Activated CD4-positive, alpha-beta memory T cell treated with anti-CD3 and anti-CD28 coated beads, Interleukin-2, amount 10 ng/mL, durations not matched to agents 7 days and 5 days (primary cell): ENCODE measurements at places on chromosomes 3 and 15. TPM values are rescaled to one million over a fixed set of nuclear protein-coding genes. Genes with fewer than 3 reads are reported as not detected.

- no peak overlapping the region for H3K27ac ChIP-seq
- no peak overlapping the region for H3K4me3 ChIP-seq
- peaks cover 15% of the 10 kb centered on the region for H3K27me3 ChIP-seq
- DNase-seq: no peak
- no peaks in the 10 kb centered on the region for H3K4me1 ChIP-seq
- H3K36me3 ChIP-seq: no peaks in the 10 kb centered on the region
Measured at GRCh38 chr3:32078085-32078634, 28.3 kb upstream of the GPD1L start.

DNA sequence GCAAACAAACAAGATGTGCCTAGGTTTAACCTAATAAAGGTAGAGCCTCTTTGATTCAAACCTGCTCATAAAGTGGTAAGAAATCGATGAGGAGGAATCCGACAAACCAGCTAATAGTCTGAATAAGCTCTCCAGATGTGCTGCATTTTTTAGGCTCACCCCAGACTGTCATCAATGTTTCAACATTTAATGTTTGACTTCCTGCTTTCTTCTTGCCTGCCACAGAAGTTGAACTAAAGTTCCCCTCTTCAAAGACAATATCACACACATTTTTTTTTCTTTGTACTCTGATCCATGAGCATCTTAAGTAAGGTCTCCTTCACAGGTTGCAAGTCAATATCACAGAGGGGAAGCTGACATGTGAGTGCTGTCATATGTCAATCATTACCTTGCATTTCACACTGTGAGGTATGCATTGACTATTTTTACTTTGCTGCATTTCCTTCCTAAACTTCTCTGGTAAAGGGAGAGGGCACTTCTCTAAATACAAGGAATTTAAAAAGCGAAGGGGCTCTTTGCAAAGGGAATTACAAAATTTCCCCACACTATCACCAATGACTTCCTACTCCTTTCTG, 172.3 kb upstream of the MCTP2 start:
- no peaks in the 10 kb centered on the region for H3K4me1 ChIP-seq
- peaks cover 8% of the 10 kb centered on the region for H3K27me3 ChIP-seq
- H3K36me3 ChIP-seq: no peaks in the 10 kb centered on the region
- no peak overlapping the region for H3K4me3 ChIP-seq
- H3K27ac ChIP-seq: no peak overlapping the region

DNA sequence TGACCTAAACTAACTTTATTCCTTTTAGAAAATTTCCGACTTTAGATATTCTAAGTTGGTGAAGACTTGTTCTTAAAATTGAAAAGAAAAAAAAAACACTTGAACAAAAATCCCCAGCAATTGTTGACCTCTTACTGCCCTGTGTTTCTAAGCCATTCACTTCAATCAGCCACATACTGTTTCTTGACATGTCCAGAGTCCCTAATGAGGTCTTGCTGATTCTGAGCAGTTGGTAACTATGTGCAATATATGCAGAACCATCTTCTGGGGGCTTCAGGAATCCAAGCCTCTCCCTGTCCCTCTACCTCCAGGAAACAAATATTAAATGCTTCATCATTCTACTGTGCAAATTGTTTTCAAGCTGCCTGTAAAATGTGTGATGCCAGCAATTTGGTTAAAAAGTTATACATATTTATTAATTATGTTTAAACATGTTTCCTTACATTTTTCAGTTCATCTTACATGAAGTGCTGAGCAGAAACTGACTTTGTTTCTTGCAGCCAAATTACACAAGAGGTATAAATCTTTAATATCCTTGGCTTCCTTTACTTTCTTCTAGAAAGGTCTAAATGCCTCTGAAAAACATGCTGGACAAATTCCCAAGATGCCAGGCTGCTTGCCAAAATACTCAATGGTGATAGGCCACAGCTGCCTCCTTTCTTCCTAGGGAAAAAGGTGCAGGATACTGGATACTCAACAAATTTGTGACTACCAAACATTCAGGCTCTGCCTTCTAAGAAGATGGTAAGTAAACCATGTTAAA, 19.8 kb upstream of the GYG1 start:
- no peak for DNase-seq
- no peak overlapping the region for H3K27ac ChIP-seq
- no peaks in the 10 kb centered on the region for H3K27me3 ChIP-seq
- H3K4me1 ChIP-seq: peaks cover 3% of the 10 kb centered on the region

The EPHA6 gene
- total RNA-seq: not detected

DNA sequence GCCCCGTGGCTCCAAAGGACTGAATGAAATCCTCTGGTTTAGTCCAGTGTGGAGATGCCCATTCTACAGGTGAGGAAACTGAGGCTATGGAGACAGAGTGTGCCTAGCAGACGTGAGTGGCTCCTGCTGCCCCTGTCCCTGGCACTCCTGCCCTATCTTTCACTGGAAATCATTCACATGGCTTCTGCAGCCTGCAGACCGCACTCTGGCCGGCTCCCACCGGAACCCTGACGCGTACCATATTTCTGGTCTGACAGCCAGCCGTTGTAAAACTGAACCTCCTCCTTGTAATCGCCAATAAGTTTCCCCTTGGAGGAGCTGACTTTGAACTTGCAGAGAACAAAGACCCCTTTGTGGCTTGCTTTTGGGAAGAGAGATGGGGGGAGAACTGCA, 136.5 kb downstream of the CHSY1 start:
- peaks cover 3% of the 10 kb centered on the region for H3K4me1 ChIP-seq
- no peaks in the 10 kb centered on the region for H3K36me3 ChIP-seq
- DNase-seq: no peak

The ARIH1 gene
- total RNA-seq: 133 TPM
